MCF 10A (cell line): ENCODE measurements at places on chromosomes 1 and 21. TPM values are rescaled to one million over a fixed set of nuclear protein-coding genes. Genes with fewer than 3 reads are reported as not detected.

The HCRTR1 gene
- total RNA-seq, result not detected in 2 replicates

The C8A gene
- total RNA-seq, result not detected in 2 replicates

The OR2L13 gene
- total RNA-seq, result not detected in 2 replicates

The COL6A2 gene
- 0.61 and 1.9 TPM in 2 replicates for total RNA-seq

The DIO1 gene
- not detected in 2 replicates for total RNA-seq

The LMX1A gene
- total RNA-seq, result not detected in 2 replicates

The COL18A1 gene
- 2.1 and 3.4 TPM in 2 replicates for total RNA-seq

- no peak overlapping the region for H3K4me3 ChIP-seq
- no peaks in the 10 kb centered on the region for H3K27me3 ChIP-seq
- H3K4me1 ChIP-seq, result no peaks in the 10 kb centered on the region
- H3K27ac ChIP-seq, result no peak overlapping the region
These were observed 38.0 kb upstream of the HAO2 start for GRCh38 chr1:119330466-119331189.

GRCh38 chr1:247295746-247296145 lies 35.9 kb downstream of the ZNF496 start:
- no peak overlapping the region for H3K4me3 ChIP-seq
- DNase-seq, result no peak
- H3K36me3 ChIP-seq, result peaks cover 15% of the 10 kb centered on the region
- H3K27ac ChIP-seq, result no peak overlapping the region

DNA sequence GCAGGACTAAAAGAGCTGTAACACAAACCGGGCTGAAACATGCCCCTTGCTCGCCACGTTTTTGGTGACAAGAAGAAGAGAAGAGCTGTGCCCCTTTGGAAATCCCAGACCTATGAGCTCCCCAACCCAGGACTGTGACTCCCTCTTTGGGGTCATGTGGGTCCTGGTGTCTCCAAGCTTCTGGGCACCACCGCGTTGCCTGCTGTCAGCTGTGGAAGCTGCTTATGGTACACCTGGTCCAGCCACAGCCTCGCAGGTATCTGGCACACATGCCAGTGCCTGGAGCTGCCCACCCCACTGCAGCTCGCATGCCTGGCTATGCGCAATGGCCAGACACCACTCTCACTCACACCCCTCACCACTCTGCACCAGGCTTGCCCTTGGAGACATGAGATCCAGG lies 171.8 kb downstream of the MATN1 start:
- no peak for DNase-seq
- H3K27ac ChIP-seq, result no peak overlapping the region
- H3K36me3 ChIP-seq, result no peaks in the 10 kb centered on the region
- H3K27me3 ChIP-seq, result peaks cover 16% of the 10 kb centered on the region
- no peaks in the 10 kb centered on the region for H3K4me1 ChIP-seq

GRCh38 chr1:225748529-225748928 lies 29.1 kb upstream of the SRP9 start:
- no peak for DNase-seq
- H3K27me3 ChIP-seq, result no peaks in the 10 kb centered on the region
- H3K4me3 ChIP-seq, result no peak overlapping the region

DNA sequence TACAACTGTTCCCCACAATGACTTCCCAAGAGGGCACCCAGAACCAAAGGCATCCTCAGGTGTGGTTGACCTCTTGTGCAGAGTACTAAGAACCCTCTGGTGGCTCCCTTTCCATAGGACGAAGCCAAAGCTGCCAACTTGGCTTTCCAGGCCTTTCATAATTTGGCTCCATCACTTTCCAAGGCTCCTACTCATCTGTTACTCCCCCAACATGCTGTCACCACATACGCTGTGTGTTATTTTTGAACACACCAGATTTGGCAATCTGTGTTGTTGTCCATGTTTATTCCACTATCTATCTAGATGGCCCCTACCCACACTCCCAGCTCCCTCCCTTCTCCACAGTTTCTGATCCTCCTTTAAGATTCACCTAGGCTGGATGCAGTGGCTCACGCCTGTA lies 10.2 kb upstream of the NKAIN1 start:
- no peak overlapping the region for H3K27ac ChIP-seq
- no peaks in the 10 kb centered on the region for H3K27me3 ChIP-seq
- no peaks in the 10 kb centered on the region for H3K36me3 ChIP-seq

DNA sequence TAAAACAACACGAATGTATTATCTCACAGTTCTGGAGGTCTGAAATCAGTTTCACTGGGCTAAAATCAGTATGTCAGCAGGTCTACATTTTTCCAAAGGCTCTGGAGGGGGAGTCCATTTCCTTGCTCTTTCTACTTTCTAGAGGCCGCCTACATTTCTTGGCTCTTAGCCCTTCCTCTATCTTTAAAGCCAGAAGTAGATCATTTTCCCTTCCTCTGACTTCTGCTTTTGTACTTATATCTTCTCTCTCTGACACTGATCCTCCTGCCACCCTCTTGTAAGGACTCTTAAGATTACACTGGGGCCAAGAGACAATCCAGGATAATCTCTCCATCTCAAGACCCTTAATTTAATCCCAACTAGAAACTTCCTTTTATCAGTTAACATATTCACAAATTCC lies 41.4 kb downstream of the MSH4 start:
- H3K27me3 ChIP-seq, result no peaks in the 10 kb centered on the region
- no peak overlapping the region for H3K27ac ChIP-seq
- no peak overlapping the region for H3K4me3 ChIP-seq

GRCh38 chr1:183764981-183765380 lies 39.9 kb upstream of the RGL1 start:
- H3K36me3 ChIP-seq, result no peaks in the 10 kb centered on the region
- no peaks in the 10 kb centered on the region for H3K27me3 ChIP-seq
- H3K4me3 ChIP-seq, result no peak overlapping the region
- DNase-seq, result no peak

GRCh38 chr1:243275316-243275715 lies 19.5 kb downstream of the SDCCAG8 start:
- no peak overlapping the region for H3K4me3 ChIP-seq
- H3K36me3 ChIP-seq, result peaks cover 69% of the 10 kb centered on the region
- peaks cover 5% of the 10 kb centered on the region for H3K4me1 ChIP-seq
- H3K27me3 ChIP-seq, result no peaks in the 10 kb centered on the region
- H3K27ac ChIP-seq, result no peak overlapping the region

DNA sequence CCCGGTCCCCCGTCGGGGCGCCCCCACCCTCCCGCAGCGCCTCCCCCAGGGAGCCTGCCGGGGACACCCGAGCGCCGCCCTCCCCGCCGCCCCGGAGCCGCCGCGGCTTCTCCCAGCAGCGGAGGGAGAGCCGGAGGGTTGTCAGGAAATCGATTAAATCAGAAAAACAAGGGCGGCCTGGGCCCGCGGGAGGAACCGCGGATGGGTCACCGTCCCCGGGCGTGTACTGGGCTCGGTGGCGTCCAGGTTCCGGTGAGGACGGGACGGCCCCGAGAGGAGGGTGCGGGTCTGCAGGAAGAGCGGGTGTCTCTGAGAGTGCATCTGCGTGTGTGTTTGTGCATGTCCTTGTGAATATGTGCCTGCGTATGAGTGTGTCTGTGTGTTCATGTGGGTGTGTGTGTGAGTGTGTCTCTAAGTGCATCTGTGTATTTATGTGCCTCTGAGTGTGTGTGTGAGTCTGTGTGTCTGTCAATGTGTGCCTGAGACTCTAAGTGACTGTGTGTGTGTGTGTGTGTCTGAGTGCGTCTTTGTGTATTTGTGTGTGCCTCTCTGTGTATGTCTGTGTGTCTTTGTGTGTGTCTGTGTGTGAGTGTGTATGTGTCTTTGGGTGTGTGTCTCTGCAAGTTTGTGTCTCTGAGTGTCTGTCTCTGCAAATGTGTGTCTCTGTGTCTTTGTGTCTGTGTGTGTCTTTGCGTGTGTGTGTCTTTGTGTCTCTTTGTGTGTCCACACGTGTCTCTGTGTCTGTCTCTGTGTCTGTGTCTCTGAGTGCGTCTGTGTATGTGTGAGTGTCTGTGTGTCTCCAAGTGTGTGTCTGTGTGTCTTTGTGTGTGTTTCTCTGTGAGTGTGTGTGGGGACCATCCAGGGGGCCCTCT lies 1.1 kb downstream of the SPSB1 start:
- DNase-seq, result peak; percentile 28
- no peak overlapping the region for H3K4me3 ChIP-seq
- H3K4me1 ChIP-seq, result no peaks in the 10 kb centered on the region
- H3K27me3 ChIP-seq, result no peaks in the 10 kb centered on the region
- no peak overlapping the region for H3K27ac ChIP-seq
- no peaks in the 10 kb centered on the region for H3K36me3 ChIP-seq

DNA sequence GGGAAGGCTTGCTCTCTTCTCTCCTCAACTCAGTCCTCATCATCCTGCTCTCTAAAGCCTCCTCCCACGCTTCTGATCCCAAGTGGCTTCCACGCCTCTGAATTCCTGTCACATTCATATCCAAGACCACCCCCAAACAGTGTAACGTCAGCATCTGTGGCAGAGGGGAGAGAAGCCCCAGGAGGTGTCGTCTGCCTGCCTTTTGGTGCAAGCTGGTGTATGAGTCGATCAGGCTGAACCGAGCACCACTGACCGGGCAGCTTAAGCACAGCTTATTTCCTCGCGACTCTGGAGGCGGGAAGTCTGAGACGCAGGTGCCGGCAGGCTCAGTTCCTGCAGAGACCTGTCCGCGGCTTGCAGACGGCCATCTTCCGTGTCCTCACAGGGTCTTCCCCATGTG lies 123.8 kb upstream of the RAB4A start:
- H3K4me1 ChIP-seq, result peaks cover 6% of the 10 kb centered on the region
- no peaks in the 10 kb centered on the region for H3K27me3 ChIP-seq
- no peaks in the 10 kb centered on the region for H3K36me3 ChIP-seq

GRCh38 chr21:22955559-22955958 lies 1957.3 kb downstream of the NCAM2 start:
- H3K36me3 ChIP-seq, result peaks cover 7% of the 10 kb centered on the region
- H3K4me1 ChIP-seq, result no peaks in the 10 kb centered on the region
- no peak overlapping the region for H3K4me3 ChIP-seq
- no peak overlapping the region for H3K27ac ChIP-seq
- H3K27me3 ChIP-seq, result no peaks in the 10 kb centered on the region

GRCh38 chr1:196466654-196467053 lies 141.6 kb downstream of the KCNT2 start:
- peak; percentile 14 for DNase-seq
- peaks cover 16% of the 10 kb centered on the region for H3K4me1 ChIP-seq
- H3K27ac ChIP-seq, result no peak overlapping the region
- H3K36me3 ChIP-seq, result no peaks in the 10 kb centered on the region

DNA sequence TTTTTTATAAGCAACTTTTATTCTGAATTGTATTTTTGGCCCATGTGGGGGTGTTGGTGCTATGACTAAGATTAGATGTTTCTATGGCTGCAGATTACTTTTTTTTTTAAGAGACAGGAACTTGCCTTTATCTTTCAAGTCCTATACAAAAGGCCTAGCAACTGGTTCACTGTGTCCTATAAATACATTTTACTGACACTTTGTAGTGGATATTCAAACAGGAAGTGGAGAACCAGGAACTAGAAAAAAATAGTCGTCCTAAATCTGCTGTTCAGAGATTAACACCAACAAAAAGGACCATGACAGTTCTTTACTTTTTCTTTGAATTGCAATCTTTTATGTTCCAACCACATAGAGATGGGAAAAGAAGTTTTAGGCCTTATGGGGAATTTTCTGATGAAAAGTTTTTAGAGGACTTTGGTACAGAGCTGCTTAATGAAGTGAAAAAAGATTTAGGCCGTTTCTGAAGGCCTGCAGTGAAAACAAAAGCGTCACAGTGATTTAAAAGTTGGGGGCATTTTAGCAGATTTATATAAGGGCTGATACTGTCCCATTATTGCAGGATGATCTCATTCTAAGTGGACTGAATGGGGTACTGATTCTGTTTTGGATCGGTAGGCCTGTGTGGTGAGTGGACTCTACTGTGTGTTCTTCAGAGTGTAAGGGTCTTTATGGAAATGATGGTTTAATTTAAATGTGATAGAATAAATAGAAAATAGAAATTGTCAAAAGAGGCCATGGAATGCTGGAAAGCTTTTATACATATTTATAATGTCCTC lies 136.4 kb upstream of the DEPDC1 start:
- no peak for DNase-seq
- H3K4me3 ChIP-seq, result no peak overlapping the region
- H3K27me3 ChIP-seq, result no peaks in the 10 kb centered on the region
- no peaks in the 10 kb centered on the region for H3K36me3 ChIP-seq
- H3K27ac ChIP-seq, result no peak overlapping the region

DNA sequence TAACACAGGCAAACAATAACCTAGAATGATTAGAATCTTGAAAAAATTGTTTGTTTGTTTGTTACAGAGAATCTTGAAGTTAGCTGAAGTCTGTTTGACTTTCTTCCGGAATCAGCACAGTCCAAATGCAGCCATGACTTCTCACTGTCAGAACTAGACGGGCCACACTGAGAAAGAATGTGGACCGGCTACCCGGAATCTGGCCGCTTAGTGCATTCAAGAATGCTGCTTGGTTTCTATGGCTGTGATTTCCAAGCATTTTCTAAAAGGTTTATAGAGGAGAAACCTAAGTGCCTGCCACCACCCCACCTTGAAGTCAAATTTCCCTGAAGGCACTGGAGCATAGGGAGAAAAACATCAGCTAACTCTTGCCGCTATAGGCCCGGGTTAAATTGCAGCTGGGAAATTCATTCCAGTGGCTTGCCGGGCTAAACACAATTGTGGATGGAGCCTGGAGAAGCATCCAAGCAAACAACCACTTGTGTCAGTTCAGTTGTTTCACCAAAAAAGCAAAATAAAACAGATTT lies 231.1 kb downstream of the DISC1 start:
- peaks cover 6% of the 10 kb centered on the region for H3K4me1 ChIP-seq
- DNase-seq, result no peak
- no peak overlapping the region for H3K27ac ChIP-seq
- no peak overlapping the region for H3K4me3 ChIP-seq

GRCh38 chr1:158564608-158565007 lies 5.8 kb downstream of the OR6P1 start:
- peaks cover 79% of the 10 kb centered on the region for H3K27me3 ChIP-seq
- no peak overlapping the region for H3K4me3 ChIP-seq
- H3K4me1 ChIP-seq, result no peaks in the 10 kb centered on the region
- no peak for DNase-seq

DNA sequence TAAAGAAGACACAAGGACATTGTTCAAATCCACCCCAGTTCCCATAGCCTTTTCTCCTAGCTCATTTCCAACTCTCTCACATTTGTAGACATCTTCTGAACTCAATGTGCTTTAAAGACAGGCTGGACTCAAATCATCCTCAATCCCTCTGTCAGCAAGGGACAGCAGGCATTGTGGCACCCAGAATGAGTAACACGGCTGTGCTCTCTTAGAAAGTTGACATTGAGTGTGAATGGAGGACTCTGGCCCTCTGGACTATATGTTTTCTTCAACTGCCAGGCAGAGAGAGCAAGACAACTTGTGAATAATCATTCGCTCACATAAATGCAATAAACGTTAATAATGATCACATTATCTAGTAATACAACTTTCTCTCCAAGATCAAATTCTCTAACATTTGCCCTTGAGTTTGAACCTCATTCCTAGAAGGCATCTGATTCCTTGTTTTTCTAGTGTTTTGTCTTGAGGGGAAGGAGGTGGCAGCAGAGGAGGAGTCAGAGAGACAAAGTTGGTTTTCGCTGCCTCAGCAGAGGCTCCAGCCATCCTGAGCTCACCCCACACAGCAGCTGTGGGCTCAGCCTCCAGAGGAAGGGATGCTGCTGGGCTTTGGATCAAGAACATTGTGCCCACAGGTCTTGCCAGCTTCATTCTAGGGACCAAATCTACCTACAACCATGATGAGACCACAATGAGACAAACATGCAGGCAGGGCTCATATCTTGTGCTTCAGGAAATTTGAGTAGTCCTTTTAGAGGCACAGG lies 85.1 kb downstream of the BCAR3 start:
- no peaks in the 10 kb centered on the region for H3K27me3 ChIP-seq
- H3K4me1 ChIP-seq, result peaks cover 75% of the 10 kb centered on the region
- no peak for DNase-seq
- no peak overlapping the region for H3K4me3 ChIP-seq
- H3K27ac ChIP-seq, result peak overlapping the region; percentile 63

GRCh38 chr21:42794551-42794950 lies 84.8 kb downstream of the WDR4 start:
- H3K4me3 ChIP-seq, result no peak overlapping the region
- H3K36me3 ChIP-seq, result no peaks in the 10 kb centered on the region
- peaks cover 42% of the 10 kb centered on the region for H3K27me3 ChIP-seq
